ENCODE measurements at places on chromosomes 2 and 18. TPM values are rescaled to one million over a fixed set of nuclear protein-coding genes. Genes with fewer than 3 reads are reported as not detected.

CLHC1 gene
- total RNA-seq = 11.3 TPM

MAP2 gene
- 9.2 TPM for total RNA-seq

CRYGC gene
- total RNA-seq = not detected

DNAH6 gene
- under 0.01 TPM for total RNA-seq

DQX1 gene
- total RNA-seq = 0.09 TPM

Measured in endothelial cell of coronary artery (primary cell).